NCI-H82 (cell line): ENCODE measurements at places on chromosomes 4 and X.

DNA sequence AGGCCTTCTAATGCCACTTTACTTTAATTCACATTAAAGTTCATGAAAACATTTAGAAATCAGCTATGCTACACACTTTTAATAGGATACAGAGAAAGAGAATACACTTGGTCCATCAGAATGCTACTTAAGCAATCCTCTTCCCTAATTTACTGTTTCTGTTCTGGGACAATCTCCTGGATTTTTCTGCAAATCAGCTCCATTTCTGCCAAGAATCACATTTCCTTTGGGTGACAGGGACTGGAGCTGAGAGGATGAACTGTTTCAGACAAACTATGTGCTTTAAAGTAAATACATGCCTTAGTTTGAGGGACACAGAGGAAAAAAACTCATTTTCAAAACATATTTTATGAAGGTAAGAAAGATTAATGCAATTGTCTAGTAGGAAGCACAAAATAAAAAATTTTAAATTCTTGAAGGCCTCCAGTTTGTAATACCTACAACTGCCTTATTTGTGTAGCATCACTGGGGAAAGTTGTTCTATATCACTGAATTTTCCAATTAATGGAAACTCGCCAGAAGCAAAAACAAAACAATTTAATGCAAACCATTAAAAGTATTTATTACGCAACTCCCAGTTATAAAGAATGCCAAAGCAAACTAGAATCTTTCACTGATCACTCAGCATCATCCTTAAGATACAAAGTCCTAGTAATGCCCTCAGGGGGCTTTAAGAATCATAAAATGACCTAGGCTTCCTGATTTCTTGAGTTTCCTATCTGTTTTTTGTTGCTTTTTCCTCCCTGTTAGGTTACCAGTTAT lies 36.3 kb downstream of the BCLAF3 start:
- DNase-seq, result no peak

DNA sequence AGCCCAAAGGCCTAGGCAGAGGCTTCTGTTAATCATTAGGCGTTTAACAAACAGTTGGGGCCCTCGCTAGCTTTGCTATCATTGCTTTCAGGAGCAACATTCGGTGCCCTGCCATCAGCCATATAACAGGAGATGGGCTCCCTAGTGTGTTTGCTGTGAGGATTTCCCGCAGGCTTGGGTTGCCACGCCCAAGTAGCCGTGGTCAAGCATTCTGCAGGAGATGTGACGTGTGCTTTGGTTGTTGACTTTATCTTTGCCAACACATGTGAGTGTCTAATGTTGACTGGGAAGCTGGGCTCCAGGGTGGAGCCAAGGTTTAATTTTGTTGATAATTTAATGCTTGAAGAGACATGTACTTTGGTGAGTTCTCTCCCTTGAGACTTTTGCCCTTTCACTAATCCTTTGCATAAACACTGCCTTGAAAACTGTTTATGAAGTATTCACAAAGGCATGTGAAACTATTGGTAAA lies 184.6 kb upstream of the KIT start:
- DNase-seq, result no peak

DNA sequence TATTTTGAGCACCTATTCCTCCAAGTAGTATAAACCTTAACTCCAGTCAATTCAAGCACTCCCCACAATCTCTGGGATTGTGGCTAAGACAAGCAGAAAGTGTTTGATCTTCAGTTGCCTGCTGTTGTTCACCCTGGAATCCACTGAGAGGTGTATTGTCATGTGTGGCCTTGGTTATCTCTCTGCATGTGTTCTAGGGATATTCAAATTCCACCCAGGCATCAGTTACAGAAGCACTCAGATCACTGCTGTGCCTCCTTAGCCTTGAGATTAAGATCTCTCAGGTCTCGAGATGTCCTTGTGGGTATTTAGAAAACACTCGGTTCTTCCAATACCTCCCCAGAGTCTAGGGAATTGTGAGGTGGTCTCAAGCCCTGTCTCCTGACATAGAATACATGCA lies 213.3 kb downstream of the SMARCA1 start:
- DNase-seq, result no peak

- no peak for DNase-seq
Observed at GRCh38 chr4:103478734-103479133, 241.1 kb downstream of the TACR3 start.

- DNase-seq, result no peak
Observed at GRCh38 chr4:96356591-96357370, 516.9 kb downstream of the PDHA2 start.

GRCh38 chrX:20374450-20374849 lies 107.7 kb upstream of the RPS6KA3 start:
- DNase-seq, result no peak

DNA sequence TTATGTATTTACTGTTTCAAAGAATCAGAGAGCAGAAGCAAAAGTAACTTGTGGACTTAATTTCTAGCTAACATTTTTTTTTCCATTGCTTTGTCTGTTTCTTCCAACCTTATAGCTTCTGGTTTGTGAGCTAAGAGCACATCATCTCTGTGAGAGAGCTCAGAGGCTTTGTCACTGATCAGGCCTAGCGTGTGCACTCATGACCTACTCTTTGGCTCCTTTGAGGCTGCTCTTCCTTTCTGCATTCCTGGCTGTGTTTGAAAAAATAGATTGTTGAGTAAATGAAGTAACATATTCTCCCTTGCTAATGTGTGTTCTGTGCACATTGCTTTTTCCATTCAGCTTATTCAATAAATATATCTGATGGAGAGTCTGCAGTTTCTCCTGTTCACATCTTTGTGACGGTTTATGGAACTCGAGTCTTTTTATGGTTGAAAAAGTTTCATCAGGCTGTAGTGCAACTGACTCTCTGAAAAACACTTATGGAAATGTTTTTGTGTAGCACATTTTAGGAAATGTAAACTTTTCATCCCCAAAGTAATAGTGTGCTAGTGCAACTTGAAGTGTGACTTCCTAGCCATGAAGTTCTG lies 133.0 kb downstream of the RAPGEF2 start:
- no peak for DNase-seq
